ENCODE measurements at places on chromosomes 1 and 21.

DNA sequence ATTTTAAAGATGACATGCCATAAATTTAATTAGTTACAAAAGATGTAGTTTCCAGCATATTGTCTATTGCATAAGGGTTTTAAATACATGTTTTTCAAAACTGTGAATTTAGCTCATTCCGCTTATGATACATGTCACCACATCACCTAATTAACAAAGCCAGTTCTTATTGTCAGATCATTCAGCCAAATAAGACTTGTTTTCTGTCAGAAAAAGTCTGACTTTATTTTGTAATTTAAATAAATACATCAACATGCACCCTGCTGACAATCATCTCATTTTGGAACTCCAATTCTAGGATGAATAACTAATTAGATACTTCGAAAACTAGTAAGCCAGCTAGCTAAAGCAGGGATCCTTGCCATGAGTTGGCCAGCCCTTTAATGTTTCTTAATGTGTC lies 110.9 kb upstream of the APP start:
- no peak for DNase-seq

DNA sequence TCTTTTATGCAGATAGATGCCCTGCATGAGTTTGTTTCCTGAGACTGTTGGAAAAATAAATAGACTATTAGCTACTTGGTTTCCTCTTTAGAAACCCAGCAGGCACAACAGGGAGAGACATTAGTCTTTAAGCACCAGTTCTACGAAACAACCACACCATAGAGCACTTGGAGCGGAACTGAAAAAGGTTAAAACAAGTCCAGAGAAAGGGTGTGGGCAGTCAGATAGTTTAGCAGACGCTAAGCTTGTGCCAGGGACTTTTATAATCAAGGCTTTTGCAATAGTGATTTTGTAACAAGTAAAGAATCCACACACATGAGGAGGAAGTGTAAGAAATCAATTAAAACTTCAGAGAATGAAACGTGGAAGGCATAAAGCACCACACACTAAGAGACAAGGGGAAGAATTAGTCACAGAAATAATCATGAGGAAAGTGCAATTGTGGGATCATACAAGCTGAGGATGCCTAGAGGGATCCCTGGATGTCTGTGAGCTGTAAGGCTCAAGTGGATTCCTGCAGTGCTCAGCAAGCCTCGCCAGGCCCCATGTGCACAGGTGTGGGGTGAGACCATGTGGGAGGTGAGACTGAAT lies 37.8 kb upstream of the TLR5 start:
- no peak for DNase-seq

DNA sequence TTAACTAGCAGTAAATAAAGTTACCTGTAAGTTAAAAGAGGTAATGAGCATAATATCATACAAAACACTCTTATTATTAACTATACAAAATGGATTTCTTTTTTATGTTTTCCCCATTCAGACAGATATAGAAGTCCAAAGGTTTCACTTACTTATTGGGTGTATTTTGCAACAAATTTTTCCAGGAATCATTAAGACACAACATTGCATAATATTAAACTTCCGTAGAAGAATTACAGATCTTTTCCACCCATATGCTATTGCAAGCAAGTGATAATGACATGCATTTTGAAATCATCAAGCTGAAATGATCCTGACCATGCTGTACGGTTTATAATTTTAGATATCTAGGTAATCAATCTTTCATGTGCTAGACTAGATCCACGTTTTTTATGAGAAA lies 957.0 kb downstream of the NCAM2 start:
- DNase-seq: no peak

DNA sequence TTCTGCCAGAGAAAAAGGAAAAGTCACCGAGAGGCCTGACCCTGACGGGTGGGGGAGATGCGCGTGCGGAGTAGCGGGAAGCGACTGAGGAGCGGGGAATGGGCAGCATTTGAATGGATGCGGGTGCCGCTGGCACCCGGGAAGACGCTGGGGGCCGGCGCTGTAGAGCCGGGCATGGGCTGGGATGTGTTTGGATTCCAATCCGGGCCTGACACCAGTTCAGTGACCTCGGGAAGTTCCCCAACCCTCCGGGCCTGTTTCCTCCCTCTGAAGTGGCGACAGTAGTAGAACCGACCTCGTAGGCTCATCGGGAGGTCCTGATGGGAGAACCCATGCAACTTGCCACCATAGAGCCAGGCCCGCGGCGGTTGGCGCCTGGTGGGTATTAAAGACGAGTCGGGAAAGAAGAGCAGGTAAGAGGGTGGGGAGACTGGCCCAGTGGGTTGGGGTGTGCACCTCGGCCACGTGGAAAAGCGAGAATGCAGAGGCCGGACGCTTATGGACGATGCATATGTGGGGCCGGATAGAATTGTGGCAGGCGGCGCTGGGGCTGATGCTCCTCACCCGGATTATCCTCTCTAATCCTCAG lies 642 bp upstream of the SLC16A1 start:
- peak; percentile 23 for DNase-seq

GRCh38 chr1:207869859-207870258 lies 41.1 kb downstream of the CD34 start:
- no peak for DNase-seq

Measured in T-helper 1 cell (primary cell).